ENCODE measurements at places on chromosomes 11 and 22.

DNA sequence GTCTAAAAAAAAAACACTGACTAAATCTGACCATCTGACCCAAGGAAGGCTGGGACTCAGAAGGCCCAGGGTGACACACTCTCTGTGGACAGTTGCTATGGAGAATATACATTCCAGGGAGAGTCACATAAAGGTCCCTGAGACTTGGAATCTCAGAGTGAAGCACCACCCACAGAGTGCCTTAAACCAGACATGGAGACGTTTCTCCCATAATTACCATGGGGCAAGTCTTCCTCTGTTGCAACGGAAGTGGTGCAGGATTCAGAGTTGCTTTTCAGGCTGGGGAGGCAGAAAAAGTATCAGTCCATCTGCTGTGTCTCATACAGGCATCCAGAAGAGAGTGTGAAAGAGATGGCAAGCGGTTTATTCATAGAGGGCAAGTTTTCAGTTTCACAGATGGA is 58.7 kb upstream of the SLN start:
- DNase-seq: no peak

- no peak for DNase-seq
Measured at GRCh38 chr22:50031189-50032091, 18.9 kb upstream of the IL17REL start.

DNA sequence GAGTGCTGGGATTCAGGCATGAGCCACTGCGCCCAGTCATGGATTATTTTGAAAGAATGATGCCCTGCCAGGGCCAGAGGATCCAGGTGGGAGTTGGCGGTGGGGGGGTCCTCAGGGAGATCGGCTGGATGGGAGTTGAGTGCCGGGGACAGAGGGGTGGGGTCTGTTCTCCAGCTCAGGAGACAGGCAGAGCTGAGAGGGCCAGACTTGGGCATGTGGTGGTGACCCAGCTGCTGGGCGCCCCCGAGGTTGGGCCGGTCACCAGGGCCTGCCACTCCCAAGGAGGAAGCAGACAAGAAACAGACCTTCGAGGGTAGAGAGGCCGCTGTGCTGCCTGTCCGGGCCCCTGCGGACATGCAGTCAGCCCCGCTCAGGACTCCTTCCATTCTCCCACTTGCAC is 11.8 kb upstream of the PRODH start:
- DNase-seq: no peak

GRCh38 chr11:18775492-18776292 is 15.9 kb downstream of the PTPN5 start:
- peak; percentile 60 for DNase-seq

- DNase-seq: no peak
Measured at GRCh38 chr22:20257212-20258020, 10.7 kb downstream of the RTN4R start.

Data from nucleus accumbens (tissue), 56 donors.